ENCODE measurements at places on chromosomes 2 and 18.
A peak's percentile ranks its signal among the peaks of the same experiment; 100 is the strongest.

- DNase-seq: no peak
These were observed 18.4 kb downstream of the GRP start for GRCh38 chr18:59238385-59238784.

DNA sequence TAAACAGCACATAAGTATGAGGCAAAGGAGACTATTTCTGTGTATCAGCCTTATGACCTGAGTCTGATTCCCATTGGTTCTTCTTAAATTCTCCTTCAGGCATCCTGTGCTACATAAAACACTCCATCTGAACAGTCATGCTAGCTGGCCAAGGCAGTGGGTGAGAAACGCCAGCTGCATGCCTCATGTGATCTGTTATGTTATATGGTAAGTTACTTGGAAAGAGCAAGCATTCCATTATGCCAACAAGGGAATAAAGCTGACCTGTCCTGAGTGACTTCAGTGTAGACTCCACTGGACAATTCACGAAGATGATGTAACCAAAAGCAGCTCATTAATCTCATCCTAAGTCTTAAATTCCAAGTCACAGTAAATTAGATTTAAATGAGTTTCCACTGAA lies 216.5 kb upstream of the FN1 start:
- DNase-seq: no peak

DNA sequence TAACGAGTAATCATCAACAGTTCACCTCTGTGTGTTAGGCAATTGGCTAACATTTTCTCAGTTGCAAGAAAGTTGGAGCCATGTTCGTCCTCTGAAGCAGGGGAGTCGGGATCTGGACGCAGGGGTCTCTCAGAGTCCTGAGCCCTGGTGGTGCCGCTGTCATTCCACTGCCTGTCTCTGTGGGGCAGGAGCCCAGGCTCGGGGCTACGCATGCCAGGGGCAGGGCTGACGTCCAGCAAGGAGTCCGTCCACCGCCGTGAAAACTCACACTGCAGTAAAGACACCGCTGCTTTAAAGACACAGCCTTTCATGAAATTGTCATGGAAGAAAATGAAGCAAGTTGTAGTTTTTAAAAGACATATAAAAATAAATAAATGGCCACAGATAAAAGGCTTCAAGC lies 571.1 kb upstream of the SOX11 start:
- DNase-seq: no peak

DNA sequence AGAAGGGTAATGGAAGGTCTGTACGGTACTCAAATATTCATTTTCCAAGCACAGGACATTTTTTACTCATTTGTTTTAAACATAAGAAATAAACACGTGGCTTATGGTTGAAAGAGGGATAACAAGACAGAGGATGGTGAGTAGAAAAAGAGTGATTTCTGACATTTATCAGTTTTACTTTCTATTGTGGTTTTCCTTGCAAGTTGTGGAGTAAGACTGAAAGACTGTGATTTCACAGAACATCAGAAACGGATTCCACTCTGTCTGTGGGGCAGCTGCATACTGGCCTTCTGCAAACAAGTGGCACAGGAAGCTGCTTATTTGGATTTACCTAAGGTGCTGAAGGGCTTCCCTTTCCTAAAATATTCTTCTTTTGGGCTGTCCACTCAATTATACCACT lies 122.2 kb upstream of the ITGB6 start:
- DNase-seq: no peak

GRCh38 chr2:76008001-76008702 lies 297.4 kb upstream of the GCFC2 start:
- DNase-seq: peak; percentile 18

DNA sequence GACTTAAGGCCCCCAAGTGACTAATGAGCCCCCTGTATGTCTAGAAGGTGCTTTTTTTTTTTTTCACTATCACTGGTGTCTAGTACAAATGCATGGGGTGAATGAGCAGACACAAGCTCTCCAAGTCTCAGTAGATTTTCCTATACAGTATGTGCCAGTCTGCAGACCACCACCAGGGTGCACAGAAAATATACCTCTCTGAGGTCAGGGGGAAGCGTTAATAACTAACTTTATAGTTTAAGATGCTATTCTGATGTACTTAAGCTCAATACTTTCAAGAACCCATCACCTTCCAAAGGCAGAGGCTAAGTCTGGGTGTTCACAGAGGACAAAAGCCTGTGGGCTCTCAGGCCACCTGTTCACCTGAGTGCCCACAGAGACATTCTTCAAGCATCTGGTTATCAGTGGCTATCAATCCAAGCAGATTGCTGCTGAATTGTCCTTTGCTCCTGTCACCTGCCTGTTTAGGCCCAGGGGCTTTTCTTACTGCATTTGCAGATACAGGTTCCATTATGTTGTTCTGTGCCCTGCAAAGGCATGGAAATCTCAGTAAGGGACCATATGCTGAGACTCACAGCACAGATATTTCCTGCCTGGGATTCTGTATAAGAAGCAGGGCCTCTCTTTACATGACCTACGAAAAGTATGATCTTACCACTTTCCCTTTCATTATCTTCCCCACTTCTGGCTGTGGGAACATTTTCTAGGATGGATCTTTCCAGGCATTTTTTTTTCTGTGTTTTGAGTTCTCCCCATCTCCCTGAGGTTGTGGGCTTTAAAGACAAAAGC lies 534.6 kb downstream of the TNS1 start:
- no peak for DNase-seq

DNA sequence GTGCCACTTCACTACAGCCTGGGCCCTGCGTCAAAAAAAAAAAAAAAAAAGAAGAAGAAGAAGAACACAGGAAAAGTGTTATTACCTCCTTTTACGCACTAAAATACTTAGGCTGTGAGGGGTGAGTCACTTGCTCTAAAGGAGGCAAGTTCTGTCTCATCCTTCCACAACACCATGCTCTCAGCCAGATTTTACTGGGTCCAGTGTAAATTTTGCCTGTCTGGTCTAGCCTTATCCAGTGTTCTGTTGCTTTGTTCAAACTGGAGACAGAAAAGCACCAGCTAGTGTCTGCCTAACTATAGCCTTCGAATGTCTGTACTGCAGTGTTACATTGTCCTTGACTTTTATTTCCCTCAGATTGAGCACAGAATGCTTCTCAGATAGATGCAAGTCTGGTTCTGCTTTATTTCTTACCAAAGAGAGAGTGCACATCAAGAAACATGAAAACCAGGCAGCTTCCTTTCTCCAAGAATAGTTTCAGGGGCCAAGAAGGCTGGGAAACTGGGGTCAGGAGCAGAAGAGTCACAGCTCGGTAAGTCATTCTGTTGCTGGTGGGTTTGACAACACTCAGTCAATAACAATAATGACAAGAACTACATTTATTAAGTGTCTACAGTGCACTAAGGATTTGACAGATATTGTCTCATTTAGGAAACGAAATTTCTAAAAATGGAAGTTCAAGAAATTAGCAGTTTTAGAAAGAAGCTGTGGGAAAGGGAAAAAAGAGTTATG lies 3.1 kb upstream of the MSGN1 start:
- no peak for DNase-seq

GRCh38 chr18:48913201-48913600 lies 37.6 kb downstream of the SMAD7 start:
- DNase-seq: no peak

GRCh38 chr2:30549096-30549495 lies 102.0 kb downstream of the LCLAT1 start:
- DNase-seq: no peak

- no peak for DNase-seq
These were observed 26.2 kb downstream of the HRH4 start for GRCh38 chr18:24486684-24487083.

GRCh38 chr2:160156100-160156499 lies 44.0 kb downstream of the ITGB6 start:
- no peak for DNase-seq

DNA sequence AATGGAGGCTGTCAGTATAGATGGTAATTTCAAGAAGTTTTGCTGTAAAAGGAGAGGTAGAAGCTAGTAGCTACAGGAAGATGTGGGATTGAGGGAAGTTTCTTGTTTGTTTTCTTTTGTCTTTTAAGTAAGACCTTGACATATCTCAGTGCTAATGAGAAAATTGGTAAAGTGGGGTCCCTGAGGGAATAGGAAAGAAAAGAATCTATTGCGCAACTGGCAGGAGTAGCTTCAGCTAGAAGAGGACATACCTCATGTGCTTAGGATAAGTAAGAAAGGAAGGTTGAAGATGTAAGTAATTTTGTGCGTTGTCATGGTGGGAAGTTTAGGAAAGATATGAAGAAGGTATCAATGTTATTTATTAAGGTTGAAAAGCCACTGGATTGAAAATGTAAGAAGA lies 8.4 kb upstream of the IKZF2 start:
- DNase-seq: no peak
